ENCODE measurements at places on chromosomes 5 and 9.

GRCh38 chr5:76787237-76787636 is 31.6 kb upstream of the F2RL1 start:
- no peak for DNase-seq

DNA sequence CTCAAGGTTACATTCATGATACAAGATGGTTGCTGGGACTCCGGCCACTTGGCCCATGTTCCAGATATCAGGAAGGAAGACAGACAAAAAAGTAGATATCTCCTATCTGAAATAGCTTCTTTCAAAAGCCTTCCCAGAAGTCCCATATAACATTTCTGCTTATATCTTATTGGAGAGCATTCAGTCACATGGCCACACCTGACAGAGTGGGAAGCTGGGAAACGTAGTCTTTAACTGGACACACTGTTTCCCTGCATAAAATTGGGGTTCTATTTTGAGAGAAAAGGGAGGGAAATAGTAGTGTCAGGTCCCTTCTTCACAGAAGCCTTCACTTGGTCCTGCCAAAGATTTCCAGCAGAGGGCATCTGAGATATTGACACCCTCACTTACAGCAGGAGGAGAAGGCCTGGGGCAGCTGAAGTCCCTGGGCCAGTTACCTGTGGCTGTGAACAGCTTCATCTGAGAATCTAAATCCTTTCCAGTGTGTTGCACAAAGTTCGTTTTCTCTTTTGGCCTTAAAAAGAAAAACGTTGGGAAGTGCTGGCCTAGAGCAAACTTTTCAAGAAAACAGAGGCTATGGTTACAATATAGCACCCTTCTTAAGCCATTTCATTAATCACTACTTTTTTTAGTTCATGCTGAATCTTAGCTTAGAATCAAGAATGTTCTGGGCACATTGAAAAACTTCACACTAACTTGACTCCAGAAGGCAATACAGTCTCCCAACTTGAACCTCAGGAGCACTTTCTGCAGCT is 33.5 kb downstream of the SPEF2 start:
- DNase-seq = peak; percentile 44

DNA sequence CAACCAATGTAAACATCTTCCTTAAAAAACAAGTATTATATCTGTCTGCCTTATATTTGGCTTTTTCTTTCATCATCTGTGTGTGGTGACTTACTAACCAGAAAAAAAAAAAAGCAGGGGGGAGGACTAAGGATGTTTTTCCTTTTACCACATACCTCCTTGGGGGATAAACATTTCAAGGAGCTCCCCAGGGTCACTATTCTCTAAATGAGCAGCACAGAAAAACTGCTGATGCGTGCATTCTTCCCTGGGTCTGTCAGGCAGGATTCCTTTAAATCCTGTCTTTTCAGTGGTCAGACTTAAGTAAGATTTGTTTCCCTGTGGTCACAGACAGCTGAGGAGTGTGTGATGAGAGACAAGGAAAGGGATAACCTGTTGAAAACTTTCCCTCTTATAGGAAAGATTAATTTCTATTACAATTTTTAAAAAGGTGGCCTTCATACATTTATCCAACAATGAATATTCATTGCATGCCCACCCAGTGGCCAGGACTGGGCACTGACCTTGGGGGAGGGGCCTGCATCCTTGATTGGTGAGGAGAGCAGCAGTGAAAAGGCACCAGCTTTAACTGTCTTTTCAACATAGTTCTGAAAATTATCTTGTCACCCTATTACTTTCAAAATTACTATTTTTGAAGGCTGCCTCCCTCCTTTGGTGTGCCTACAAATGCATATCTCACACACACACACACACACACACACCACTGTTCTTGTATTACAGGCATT is 123.1 kb downstream of the TLE4 start:
- DNase-seq = no peak

DNA sequence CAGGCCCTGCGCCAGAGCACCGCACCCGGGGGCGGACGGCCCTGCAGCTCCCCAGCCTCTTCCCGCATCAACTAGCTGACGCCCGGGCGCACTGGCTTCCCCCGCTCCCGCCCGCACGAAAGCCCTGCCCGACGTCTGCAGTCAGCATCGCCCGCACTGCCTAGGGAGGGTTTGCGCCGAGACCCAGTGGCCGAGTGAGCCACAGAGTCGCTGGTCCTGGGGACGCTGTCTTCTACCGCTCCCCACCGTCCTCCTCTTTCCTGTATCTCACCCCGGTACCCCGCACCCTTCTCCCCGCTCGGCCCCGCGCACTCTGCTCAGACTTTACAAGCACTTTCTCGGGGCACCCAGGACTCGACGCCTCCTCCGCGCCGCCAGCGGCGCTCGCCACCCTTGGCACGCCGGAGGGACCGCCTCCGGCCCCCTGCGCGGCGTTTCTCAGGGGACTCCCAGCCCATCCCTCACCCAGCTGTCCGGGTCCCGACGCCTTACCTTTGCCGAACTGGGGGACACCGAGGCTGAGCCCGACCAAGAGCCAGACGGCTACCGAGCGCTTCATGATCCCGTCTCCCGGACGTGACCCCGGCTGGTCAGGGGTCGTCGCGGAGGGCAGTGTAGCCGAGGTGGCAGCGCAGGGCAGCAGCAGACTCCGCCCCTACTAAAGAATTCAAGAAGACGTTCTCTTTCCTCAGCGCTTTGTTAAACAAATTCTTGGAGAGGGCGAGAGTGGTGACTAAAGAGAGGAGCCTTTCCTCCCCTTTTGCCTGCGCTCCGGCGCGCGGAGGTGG is 670 bp downstream of the EDIL3 start:
- DNase-seq = no peak

GRCh38 chr9:83346655-83347420 is 191.4 kb downstream of the FRMD3 start:
- no peak for DNase-seq

DNA sequence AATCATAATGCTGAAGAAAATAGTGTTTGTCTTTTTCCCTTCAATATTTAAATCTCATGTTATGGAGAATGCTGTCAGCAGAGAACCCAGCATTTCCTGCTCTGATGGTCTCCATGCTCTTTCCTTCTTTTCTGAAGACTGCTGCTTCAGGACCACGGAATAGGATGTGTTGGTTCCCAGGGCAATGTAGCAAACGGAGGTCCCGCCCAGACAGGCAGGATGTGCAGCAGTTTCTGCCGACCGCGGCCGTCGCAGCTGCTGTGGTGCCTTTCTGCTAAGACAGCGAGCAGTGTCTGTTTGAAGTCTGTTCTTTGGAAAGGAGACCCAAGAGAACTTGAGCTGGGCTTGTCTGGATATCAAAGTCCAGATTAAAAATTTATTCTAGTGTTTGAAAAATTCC is 654.3 kb downstream of the CCDC171 start:
- no peak for DNase-seq

- DNase-seq = no peak
Measured at GRCh38 chr5:61071526-61071925, 90.7 kb downstream of the SMIM15 start.

GRCh38 chr5:81417052-81417451 is 23.1 kb upstream of the ACOT12 start:
- DNase-seq = no peak

DNA sequence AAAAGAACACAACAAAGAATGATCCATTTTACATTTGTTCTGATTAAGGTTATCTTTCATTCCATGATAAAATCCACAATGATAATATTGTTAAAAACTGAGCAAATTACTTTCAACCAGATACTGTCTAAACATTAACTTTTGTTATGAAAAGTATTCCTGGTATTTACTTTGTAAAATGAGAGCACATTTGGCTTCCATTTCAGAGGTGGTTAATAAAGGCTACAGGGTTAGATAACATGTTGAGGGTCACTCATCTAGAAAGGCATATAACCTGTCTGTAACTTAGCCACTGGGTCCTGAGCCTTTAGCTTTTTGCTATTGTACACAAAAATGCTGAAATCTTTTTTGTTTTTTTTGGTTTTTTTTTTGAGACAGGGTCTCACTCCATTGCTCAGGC is 99.3 kb downstream of the ANXA2R start:
- DNase-seq = no peak

DNA sequence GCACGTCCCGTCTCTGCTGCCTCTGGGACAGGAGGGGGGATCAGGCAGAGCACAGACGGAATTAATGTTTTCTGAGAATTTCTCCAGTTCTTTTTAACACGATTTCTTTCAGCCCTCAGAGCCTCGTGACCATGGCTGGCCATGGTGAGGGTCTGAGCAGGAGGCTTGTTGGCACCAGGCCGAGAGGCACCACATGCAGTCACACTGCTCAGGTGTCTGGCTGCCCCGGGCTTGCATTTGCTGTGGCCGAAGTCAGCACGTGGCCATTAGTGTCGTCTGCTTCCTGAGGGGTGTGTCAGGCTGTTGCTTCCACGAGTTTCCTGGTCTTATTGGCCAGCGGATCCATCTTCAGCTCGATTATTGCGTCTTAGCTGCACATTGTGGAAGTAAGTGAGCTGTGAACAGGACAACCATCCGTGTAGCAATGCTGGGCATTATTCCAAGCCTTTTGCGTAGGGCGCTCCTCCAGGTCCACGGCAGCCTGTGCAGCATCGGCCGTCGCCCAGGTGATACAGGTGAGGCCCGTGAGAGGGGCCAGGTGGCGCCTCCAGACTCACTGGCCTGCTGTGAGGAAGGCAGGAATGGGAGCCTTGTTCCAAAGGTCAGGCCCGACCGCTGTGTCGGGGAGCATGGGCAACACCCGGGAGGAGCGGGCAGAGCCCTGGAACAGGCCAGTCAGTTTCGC is 114.2 kb upstream of the CACNA1B start:
- no peak for DNase-seq

GRCh38 chr9:129851821-129852220 is 16.6 kb downstream of the USP20 start:
- no peak for DNase-seq
